D721Med (cell line): ENCODE measurements at places on chromosomes 1 and 21.

- DNase-seq = no peak
Measured at GRCh38 chr21:37237764-37238163, 29.4 kb downstream of the VPS26C start.

GRCh38 chr1:100535264-100535663 is 2.7 kb upstream of the GPR88 start:
- DNase-seq = no peak

- DNase-seq = no peak
Measured at GRCh38 chr1:8962812-8963530, 17.3 kb downstream of the CA6 start.

DNA sequence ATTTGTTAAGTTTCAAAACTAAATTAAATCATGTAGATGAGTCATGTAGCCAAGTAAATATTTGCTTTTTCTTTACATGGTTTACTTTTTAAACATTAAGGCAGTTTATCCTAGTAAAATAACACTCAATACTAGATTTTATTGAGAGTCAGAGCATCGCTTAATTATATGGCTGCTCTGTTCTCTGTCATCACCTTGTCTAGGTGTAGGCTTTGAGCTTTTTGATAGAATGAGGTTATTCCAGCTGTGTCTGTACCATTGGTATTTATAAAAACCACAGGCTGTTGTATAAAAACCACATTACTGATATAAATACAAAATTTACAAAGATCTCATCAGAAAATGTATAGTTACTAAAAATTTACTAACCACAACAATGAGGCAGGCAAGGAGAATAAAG is 42.5 kb upstream of the GPR52 start:
- no peak for DNase-seq

- DNase-seq = no peak
Measured at GRCh38 chr1:60073605-60074278, at the start of gene C1orf87. Gene C1orf87 (minus strand): TSS chr1:60073770. CDS start chr1:60072643, 1,127 bp downstream.

- no peak for DNase-seq
Measured at GRCh38 chr1:16181887-16182719, 26.2 kb upstream of the EPHA2 start.

- DNase-seq = no peak
Measured at GRCh38 chr1:177032434-177032833, 132.1 kb downstream of the ASTN1 start.

DNA sequence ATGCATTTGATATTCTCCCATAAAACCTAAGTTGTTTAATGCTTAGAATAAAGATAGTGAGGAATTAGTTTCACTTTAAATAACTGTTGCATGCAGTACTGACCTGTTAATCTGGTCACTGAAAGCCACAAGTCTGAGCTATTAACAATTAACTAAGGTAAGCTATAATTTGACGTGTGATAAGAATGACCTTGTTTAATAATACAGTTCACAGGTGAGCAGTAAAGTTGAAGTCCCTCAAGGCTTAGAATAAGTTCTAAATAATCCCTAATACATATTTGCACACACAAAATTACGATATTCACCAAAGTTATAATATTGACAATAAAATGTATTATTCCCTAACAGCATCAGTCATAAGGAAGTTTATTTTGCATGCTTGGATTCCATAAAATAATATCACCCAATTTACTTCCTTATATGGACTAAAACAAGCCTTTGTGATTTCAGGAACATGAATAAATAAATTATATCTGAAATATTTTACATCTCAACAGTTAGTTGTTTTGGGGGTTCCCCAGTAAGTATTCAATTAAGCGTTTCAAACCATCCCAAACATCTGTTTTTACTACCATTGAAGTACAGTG is 70.6 kb upstream of the CHRM3 start:
- no peak for DNase-seq

- no peak for DNase-seq
Measured at GRCh38 chr1:14976256-14976655, 177.3 kb upstream of the TMEM51 start.

GRCh38 chr1:210373628-210373877 is 44.9 kb downstream of the HHAT start:
- DNase-seq = no peak

DNA sequence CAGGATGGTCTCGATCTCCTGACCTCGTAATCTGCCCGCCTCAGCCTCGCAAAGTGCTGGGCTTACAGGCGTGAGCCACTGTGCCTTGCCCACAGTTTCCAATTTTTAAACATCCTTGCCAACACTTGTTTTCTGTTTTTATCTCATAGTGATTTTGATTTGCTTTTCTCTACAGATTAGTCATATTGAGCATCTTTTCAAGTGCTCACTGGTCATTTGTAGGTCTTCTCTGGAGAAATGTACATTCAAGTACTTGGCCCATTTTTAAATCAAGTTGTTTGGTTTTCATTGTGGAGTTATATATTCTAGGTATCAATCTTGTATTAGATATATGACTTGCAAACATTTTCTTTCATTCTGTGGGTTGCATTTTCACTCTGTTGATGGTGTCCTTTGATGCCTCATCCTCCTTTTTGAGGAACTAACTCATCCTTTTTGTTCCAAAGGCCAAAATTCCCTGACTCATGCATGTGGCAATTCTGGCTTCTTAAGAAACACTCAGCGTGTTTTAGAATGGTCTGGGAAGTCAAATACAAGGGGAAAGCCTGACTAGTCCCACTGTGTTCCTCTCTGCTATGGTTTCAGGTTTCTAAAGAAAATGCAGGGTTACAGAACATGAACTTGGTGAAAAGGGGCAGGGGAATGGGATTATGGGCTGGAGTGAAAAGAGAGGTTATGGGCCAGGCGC is 37.3 kb downstream of the PTAFR start:
- DNase-seq = no peak

DNA sequence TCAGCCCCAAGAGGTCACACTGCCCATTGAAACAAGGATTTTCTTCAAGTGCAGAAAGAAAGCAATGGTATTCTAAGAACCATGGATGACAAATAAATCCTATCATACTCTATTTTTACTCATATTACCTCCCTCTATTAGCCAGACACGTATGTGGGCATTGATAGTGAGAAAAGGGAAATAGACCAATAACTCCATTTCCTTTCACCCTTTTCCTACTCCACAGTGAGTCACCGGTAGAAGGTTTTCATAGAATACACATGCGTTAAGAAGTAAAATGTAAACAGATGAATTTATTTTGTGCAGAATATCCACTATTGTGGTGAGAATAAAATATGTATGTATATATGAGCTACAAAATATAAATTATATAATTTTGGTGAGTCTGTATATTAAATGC is 568.9 kb upstream of the ADGRL4 start:
- DNase-seq = no peak

DNA sequence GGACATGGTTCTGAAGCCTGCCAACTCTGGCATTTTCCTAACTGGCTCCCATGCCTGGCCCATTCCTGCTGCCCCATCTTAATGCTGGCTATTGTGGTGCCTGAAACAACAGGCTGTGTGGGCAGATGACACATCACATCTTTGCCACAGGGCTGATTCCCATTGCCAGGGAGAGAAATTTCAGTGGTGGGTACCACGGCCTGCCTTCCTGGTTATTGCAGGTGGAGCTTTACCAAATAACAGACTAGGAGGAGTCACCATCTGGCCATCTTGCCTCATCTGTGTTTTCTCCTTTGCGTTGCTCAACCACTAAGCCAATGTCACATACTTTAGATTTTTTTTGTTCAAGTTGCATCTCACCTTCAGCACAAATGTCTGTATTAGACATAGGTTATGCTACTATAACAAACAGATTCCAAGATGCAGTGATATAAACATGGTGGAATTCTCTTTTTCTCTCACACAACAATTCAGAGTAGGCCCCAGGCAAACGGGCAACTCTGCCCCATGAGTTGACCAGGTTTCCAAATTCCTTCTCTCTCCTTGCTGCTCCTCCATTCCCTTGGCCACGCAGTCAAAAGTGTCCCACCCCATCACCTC is 14.1 kb downstream of the CDA start:
- no peak for DNase-seq

- no peak for DNase-seq
Measured at GRCh38 chr1:15758953-15759661, 512 bp downstream of the FBLIM1 start.

- DNase-seq = no peak
Measured at GRCh38 chr1:206505702-206506355, 1.5 kb upstream of the RASSF5 start.

DNA sequence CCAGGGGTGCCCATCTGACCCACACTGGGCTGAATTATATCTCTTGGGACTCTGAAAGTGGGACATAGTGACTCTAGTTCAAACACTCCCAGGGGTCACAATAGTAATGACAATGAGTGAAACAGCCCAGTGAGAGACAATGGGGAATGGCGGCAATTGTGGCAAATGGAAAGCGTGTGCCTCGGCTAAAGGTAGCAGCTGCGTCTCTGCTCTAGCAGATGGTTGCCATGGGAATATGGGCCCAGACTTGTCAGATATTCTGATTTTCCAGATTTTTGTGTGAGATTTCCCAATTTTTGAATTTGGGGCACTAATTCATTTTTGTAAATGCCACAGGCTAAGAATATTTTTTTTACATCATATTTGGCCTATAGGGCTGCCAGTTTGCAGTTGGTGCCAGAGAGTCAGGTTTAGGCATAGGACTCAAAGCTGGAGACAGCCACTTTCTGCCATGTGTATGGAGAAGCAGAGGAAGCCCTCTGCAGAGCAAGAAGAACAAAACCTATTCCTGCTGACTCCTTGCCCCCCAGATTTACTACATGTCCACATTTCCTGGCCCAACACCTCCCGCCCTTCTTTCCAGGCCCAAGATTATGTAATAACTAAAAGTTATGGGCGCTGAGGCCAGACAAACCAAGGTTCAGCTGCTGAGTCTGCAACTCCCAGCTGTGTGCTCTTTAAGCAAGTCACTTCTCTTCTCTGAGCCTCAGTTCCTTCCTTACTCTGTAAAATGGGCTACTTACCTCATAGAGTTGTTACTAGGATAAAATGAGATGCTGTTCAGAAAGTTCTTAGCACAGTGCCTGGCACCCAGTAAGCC is 21.6 kb upstream of the PTP4A2 start:
- no peak for DNase-seq

DNA sequence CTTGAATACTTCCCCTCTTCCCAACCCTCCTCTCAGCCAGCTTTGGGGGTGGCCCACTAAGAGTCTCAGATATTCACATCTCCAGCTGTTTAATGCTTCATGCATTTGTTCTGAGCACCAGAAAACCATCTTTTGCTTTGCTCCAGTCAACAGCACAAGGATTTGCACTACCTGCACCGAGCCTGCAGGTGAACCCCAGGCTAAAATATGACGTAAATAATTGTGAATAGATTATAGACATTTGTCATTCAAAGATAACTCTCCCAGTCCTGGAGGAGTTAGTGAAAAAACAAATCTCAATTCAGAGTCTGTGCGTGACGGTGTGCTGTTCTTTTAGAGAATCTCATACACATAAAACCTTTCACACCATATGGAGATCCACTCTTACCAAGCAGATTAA is 7.4 kb downstream of the CD247 start:
- DNase-seq = no peak

- no peak for DNase-seq
Measured at GRCh38 chr21:27021046-27021445, 54.2 kb upstream of the ADAMTS5 start.

- no peak for DNase-seq
Measured at GRCh38 chr1:224898937-224899336, 30.5 kb upstream of the DNAH14 start.

- DNase-seq = no peak
Measured at GRCh38 chr1:219993554-219994433, 52.5 kb downstream of the EPRS1 start.

- DNase-seq = no peak
Measured at GRCh38 chr1:211781260-211781659, 49.3 kb downstream of the LPGAT1 start.

DNA sequence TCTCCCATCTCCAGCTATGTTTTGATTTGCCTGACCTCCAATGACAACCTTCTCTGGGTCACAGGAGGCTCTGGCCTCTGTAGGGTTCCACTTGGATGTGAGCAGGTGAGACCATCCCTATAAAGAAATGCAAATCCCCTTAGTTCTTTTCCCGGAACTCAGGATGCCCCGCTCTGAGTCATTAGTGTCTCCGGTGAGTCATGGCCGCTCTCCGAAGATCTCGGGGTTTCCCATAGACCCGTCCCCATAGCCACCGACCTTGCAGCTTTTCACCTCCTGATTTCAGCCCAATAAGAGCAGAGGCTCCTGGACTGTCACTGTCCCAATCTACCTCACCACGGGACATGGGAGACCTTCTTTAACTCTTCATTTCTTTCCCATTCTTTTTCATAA is 98.2 kb downstream of the PGBD5 start:
- DNase-seq = no peak

DNA sequence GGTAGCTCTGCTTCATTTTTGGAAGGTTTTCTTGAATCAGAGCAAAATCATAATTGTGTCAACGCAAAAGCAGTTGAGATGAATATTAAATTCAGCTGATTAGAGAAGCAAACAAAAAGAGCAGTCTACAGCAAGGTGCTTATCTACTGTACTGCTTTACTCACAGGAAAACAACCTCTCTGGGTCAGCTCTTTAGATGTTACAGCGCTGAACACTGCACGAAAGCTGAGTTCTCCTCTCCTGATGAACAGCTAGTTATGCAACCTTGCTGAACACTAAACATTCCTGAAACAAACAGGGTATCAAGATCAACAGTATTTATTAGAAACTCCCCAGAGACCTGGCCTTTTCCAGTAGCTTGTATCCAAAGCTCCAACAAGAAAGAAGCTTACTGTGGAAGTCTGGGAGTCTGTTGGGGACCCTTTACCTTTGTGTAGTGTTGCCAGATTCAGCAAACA is 41.3 kb downstream of the TBCE start:
- DNase-seq = no peak

GRCh38 chr1:117215733-117216462 is 5.2 kb upstream of the VTCN1 start:
- no peak for DNase-seq

DNA sequence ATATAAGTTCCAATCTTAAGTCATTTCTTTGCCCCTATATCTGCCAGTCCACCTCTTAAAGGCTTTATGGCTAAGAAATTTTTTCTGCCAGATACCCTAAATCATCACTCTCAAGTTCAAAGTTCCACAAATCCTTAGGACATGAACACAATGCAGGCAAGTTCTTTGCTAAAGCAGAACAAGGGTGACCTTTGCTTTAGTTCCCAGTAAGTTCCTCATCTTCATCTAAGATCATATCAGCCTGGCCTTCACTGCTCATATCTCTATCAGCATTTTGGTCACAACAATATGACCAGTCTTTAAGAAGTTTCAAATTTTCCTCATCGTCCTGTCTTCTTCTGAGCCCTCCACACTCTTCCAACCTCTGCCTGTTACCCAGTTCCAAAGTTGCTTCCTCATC is 402.2 kb upstream of the RUNX1 start:
- DNase-seq = no peak
